ENCODE measurements at places on chromosomes 4 and X.

GRCh38 chrX:47204970-47205369 is 11.3 kb downstream of the UBA1 start:
- DNase-seq: no peak

- peak; percentile 74 for DNase-seq
These were observed 19.9 kb downstream of the DGAT2L6 start for GRCh38 chrX:70196961-70197720.

DNA sequence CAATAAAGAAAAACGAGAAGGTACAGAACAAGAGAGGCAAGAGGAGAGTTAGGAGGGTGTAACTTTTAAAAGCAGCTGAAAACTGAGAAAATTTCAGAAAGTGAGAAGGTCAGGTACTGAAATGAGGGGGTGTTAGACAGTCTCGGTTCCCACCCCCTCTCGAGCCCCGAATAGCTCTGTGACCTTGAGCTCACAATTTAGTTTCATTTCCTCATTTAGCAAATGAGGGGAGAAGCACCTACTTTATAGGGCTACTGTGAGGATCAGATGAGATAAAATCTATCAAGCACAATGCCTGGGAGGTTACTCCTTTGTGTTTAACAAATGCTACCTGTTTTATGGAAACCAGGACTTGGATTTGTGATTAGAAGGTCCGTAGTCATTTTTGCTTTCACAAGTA is 4.9 kb downstream of the UGT8 start:
- DNase-seq: no peak

DNA sequence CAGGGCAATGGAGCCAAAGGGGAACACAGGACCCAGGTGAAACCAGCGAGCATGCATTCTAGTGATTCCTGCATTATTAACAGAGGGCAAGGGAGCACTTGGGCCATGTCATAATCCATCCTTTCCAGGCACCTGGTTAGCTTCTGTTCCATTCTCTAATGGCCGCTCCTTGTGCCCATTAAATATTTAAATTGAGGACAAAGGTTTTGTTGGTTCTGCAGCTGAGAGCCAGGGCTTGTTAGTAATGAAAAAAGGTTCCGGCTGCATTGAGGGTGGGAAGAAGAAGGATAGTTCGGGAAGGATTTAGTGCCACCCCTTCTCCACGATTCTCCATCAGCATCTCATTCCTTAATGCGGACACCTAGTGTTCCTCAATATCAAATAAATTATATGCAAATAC is 13.6 kb downstream of the SOD3 start:
- DNase-seq: no peak

- DNase-seq: no peak
These were observed 14.8 kb downstream of the PJA1 start for GRCh38 chrX:69150281-69150960.

- DNase-seq: no peak
These were observed 2.2 kb downstream of the PLXNA3 start for GRCh38 chrX:154460326-154460725.

GRCh38 chrX:131288738-131289511 is at the start of gene IGSF1:
TSS of gene IGSF1 (minus strand) at chrX:131289306. CDS start at chrX:131286674, 2,632 bp downstream.
- no peak for DNase-seq

GRCh38 chr4:72701987-72702819 is 133.2 kb upstream of the ADAMTS3 start:
- DNase-seq: peak; percentile 29

- DNase-seq: no peak
These were observed 27.9 kb downstream of the TSC22D3 start for GRCh38 chrX:107747596-107748161.

- DNase-seq: no peak
These were observed 206.6 kb downstream of the PTTG2 start for GRCh38 chr4:38166768-38167167.

- DNase-seq: no peak
These were observed 153.5 kb upstream of the PJA1 start for GRCh38 chrX:69318651-69319340.

- peak; percentile 49 for DNase-seq
These were observed at the start of gene RBM47 for GRCh38 chr4:40629401-40630334. TSS of gene RBM47 (minus strand) at chr4:40629864. CDS start at chr4:40438893, 190,971 bp downstream.

GRCh38 chr4:88938138-88938537 is 118.8 kb downstream of the FAM13A start:
- DNase-seq: no peak

- DNase-seq: peak; percentile 48
These were observed 28.1 kb downstream of the SLC16A2 start for GRCh38 chrX:74449322-74449936.

GRCh38 chrX:111181951-111182350 is 86.0 kb downstream of the PAK3 start:
- no peak for DNase-seq

GRCh38 chrX:47831788-47832187 is 4.9 kb upstream of the ZNF81 start:
- DNase-seq: peak; percentile 63

DNA sequence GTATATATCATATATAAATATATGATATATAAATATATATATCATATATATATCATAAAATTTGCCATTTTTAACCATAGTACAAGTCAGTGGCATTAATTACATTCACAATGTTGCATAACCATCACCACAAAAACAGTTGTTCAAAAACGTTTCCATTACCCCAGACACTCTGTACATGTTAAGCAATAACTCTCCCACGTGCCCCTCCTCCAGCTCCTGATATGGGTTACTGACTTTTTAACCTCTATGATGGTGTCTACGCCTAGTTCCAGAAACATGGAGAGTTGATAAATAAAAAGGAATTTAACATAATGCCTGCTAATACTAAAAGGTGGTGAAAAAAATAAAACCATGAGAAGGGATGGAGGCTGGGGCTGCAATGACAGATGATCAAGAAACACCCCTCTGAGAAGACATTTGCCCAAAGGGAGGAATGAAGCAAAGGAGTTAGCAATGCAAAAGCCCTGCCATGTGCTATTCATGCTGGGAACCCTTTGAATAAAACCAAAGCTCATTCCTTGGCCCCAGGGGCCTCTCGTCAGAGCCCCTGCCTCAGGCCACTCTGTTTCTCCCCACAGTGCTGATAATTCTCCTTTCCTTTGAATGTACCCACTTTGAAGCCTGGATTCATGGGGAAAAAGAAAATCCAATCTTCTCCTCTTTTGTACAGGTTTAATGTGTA is 144.3 kb downstream of the NWD2 start:
- DNase-seq: no peak

DNA sequence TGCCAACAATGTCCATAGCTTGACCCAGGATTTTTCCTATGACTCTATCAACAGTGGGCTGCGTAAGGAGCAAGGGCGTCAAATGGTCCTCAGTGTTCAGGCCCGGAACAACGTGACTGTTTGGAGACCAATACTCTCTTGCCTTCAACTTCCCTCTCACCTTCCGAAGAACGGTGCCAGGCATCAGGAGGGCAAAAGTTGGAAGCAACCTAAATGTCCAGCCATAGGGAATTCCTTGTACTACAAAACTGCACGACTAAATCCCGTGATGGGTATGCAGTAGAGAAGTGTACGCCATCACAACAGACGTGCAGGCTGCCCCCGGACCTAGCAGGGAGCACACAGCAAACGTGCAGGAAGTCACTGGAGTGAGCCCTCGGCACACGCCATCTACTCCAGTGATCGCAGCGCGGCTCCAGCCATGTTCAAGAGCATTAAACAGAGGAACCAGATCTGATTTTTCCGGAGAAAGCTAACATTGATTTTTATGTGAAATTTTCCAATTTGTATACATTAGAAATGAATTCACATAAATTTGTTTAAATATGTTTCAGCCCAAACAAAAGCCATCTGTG is 79.0 kb downstream of the JAKMIP1 start:
- DNase-seq: no peak
